ENCODE measurements at places on chromosomes 5 and 9. TPM values are rescaled to one million over a fixed set of nuclear protein-coding genes. Genes with fewer than 3 reads are reported as not detected.

The SNX30 gene
- 6.9 TPM for total RNA-seq

The SPATA31D4 gene
- total RNA-seq: not detected

The LCN1 gene
- not detected for total RNA-seq

The ADAMTS6 gene
- total RNA-seq: 0.64 TPM

The FGF18 gene
- total RNA-seq: 1.7 TPM

The SEPTIN8 gene
- 22.8 TPM for total RNA-seq

The SLC1A1 gene
- 0.05 TPM for total RNA-seq

The RASEF gene
- 2.9 TPM for total RNA-seq

The THOC3 gene
- total RNA-seq: 70.8 TPM

The GPR150 gene
- total RNA-seq: 0.54 TPM

The SLC25A2 gene
- total RNA-seq: 0.28 TPM

The TAF11L3 gene
- not detected for total RNA-seq

Data from Panc1 (cell line).